ENCODE measurements at places on chromosomes 6 and 20. TPM values are rescaled to one million over a fixed set of nuclear protein-coding genes. Genes with fewer than 3 reads are reported as not detected.

Gene TMEM151B
- total RNA-seq: under 0.01 TPM

Gene FAXC
- 0.51 TPM for total RNA-seq

Gene DUSP15
- not detected for total RNA-seq

Gene HEY2
- not detected for total RNA-seq

Gene MTFR2
- 0.26 TPM for total RNA-seq

Gene CYP21A2
- not detected for total RNA-seq

Gene DEFB124
- not detected for total RNA-seq
